Stimulated activated CD4-positive, alpha-beta T cell treated with anti-CD3 and anti-CD28 coated beads, Interleukin-12 subunit alpha, Interleukin-12 subunit beta, amount 100 ng/mL, for 4 hours (primary cell): ENCODE measurements at places on chromosomes 12 and 14.
A peak's percentile ranks its signal among the peaks of the same experiment; 100 is the strongest.

- no peak for DNase-seq
Measured at GRCh38 chr12:54424224-54424623, 5.2 kb upstream of the ITGA5 start.

DNA sequence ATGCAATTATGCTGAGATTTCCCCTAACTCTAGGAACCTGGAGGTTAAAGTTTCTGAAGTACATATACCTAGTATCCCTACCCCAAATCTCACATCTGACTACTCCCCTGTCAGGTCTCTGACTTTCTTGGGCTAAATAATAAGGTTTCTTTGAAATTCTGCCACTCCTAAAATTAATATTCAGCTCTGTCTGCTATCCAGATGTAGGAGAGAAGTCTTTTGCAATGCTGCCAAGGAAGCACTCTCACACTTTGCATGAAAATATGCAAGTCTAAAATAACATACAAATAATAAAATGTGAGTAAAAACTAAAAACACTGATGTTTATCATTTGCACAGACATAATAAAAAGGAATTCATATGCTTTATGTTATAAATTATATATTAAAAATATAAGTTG lies 196.9 kb upstream of the LRFN5 start:
- DNase-seq, result no peak

GRCh38 chr12:132253698-132254480 lies 75.5 kb downstream of the GALNT9 start:
- no peak for DNase-seq

- DNase-seq, result no peak
Measured at GRCh38 chr12:15996254-15996653, 85.1 kb downstream of the DERA start.

DNA sequence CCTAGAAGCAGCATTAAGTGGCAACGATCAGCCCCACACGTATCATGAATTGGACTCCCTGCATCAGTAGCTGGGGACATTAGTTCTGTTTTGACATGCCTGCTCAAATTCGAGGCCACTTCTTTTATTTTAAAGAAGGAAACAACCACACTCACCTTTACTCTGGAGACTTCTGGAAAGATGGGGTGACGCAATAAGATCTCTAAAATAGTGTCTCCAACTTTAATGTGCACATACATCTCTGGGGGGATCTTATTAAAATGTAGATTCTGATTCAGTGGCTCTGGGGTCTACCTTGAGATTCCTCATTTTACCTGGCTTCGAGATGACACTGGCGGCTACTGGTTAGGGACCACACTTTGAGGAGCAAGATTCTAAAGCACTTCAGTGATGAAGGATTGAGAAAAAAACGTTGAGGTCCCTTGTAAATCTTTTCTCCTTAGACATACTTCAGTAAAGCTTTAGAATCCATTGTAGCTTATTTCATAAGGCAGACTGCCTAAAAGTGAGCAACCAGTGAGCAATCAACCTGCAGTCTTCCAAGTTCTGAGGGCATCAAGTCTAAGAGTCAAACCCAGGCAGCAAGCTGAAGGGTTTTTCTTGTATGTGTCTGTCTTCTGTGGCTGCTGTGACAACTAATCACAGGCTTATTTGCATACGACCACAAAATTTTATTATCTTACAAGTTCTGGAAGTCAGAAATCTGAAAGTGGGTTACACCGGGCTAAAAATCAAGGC lies 718.6 kb upstream of the TBX3 start:
- DNase-seq, result no peak

DNA sequence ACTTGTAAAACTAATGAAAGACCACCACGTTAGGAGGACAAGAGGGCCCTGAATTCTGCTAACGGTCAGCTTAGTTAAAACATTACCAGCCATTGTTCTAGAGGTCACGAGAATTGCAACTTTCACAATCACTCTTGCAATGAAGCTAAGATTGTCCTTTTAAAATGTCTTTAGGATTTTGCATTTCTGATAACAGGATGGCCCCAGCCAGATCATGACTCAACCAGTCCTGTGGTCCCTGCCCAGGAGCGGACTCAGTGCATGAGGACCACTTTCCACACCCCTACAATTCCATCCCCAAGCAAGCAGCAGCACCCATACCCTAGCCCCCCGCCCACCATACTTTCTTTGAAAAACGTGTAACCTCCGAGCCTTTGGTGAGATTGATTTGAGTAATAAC lies 28.7 kb downstream of the HSP90AA1 start:
- no peak for DNase-seq

GRCh38 chr12:75599061-75599460 lies 87.7 kb upstream of the KRR1 start:
- DNase-seq, result no peak

DNA sequence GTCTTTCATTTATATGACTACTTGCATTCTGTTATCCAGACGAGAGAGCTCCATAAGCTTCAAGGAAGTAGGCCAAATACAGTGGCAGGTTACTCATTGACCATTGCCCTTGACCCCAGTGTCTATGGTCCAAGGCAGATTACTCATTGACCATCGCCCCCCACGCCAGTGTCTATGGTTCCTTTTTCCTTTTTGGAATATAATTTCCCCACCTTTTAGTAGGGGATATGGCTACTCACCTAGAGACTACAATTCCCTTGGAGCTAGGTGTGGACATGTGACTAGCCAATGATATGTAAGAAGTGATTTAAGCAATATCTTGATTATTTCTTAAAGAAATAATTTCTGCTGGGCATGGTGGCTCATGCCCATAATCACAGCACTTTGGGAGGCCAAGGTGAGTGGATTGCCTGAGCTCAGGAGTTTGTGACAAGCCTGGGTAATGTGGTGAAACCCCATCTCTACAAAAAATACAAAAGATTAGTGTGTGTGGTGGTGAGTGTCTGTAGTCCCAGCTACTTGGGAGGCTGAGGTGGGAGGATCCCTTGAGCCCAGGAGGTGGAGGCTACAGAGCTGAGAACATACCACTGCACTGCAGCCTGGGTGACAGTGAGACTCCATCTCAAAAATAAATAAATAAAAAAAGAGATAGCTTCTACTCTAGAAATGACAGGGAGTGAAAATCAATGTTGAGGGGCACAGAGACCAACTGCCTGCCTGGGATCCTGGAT lies 32.6 kb downstream of the SIX4 start:
- DNase-seq, result no peak

DNA sequence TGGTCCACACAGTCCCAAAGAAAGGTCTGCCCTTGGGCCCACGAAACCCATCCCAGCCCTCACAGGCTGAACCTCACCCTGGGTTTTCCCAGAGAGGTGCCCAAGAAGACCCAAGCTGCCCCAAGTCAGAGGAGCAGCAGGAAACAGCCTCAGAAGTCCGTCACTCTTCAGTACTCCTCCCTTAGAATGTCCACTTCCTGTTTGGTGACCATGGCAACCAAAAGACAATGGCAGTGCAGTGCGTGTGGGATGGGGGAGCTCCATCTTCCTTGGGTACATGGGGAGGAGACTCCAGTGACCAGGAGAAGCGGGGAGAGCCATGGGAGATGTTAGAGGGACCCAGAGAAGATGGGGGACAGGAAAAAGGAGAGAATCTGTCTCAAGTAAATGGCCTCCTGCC lies 11.3 kb downstream of the SELPLG start:
- DNase-seq, result no peak

DNA sequence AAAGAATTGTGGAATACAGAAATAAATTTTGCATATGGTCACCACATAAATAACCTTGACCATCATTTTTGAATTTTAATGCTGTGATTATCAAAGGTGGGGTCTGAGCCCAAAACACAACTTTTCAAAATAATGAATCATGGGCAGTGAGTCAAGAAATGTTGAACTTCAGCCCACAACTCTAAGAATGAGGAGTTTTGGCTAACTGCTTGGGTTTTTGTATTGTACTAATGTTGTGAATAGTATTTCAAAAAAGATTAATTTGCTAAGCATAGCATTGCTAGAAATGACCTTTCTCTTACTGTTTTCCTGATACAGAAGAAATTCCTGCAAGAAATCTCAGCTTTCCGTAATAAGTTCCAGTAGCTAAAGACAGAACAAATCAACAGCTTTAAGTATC lies 24.4 kb upstream of the YARS2 start:
- DNase-seq, result no peak

DNA sequence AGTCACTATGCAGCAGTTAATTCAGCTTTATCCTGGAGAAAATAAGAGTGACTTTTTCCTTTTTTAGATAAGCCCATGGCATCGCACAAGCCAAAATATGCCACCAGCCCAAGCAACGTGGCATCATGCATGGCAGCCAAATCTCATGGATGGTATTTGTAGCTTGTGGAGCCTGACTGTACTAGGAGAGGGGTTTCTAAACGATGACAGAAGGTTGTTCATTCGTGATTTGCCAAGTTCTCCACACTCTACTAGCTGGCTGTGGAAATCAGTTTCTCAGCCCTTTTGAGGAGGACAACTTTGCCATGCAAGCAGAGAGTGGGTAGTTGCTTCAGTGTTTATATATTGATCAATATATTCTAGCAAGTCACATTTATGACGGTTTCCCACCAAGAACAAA lies 41.4 kb upstream of the ATXN2 start:
- no peak for DNase-seq

- DNase-seq, result no peak
Measured at GRCh38 chr14:102396521-102396920, 33.8 kb downstream of the TECPR2 start.

DNA sequence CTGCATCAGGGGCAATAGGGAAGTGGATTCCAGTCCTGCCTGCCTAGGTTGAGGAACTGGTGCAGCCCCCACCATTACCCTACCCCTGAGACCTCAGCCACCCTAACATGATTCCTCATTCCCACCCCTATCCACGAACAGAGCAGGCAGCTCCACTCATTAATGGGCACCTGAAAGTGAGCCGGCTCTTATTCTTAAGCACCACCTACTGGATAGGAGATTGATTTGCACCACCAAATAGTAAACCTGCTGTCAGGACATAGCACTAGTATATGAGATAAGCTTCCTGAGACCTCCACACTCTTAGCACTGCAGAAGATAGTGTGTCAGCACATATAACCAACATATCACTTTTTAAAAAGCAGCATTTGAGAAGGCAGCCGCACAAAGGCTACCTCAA lies 573.2 kb downstream of the SOX5 start:
- no peak for DNase-seq

GRCh38 chr12:1444142-1444516 lies 150.3 kb downstream of the FBXL14 start:
- DNase-seq, result no peak

DNA sequence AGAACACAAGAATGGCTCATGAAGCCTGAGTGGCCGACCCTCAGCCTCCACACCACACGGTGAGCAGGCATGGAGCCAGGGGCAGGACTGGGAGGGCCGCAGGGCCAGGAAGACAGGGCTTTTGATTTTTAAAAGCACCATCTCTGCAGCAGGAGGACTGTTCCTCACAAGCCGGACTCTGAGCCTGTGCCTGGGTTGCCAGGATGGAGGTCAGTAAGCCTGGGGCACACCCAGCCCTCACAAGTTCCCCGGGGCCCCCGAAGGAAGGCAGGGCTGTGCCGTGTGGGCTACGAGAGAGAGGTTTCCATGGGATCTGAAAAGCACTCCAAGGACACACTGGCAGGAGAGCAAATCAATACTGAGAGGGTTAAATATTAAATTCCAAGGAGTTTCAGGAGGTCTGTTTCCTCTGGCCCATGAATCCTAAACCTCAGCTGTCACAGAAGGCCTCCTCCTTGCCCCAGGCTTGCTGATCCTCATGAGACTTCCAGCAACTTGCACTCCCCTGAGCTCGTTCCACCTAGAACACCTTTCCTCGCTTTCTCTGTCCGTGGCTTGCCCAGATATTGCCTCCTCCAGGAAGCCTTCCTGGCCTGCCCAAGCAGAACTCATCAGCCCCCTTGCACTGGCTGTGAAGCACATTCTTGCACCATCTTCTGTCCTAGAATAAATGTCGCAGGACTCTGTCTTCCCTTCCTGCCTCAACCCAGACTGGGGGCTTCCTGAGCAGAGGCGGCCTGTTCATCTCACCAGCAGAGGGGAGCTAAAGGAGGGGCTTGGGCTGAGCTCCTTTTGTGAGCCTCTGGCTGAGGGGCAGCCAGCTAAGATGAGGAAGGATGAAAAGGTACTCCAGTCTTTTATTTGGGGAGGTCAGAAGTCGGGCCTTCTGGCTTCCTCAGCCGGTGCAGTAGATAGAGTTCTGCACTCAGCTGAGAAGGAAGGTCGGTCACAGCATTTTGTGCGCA lies 64.6 kb downstream of the CCDC88C start:
- DNase-seq, result no peak

DNA sequence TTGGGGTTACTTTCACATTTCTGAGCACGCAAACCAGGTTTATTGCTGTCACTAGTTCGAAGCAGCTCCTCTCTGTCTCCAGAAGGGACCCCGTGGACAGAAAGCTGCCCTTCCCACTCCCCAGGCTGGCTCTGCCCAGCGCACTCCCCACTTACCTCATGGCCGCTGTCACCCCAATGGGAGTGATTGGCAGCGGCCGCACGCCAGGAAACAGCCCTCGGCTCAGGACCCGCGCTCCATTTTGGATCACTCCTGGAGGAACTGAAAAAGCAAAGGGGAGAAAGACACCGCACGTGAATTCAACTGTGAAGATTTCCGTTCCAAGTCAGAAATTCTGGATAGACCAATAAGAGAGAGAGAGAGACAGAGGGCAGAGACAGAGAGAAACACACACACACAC lies 236.5 kb downstream of the FOXN3 start:
- DNase-seq, result no peak

DNA sequence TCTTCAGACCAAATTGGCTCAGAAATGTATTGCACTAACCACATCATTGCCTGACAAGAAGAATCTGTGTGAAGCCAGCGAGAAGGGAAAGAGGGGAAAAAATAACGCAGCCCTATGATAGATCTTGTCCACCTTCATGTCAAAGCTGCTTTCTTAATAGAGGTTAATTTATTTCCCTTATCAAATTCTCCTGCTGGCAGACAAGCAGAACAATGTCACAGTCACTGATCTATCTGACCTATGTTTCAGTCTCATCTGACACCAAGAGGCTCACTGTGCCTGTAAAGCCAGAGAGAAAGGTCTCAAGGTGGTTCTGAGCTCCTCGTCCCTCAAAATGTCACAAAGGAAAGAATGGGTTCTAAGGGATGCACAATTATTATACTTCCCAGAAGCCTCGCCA lies 190.2 kb upstream of the NOS1 start:
- no peak for DNase-seq

DNA sequence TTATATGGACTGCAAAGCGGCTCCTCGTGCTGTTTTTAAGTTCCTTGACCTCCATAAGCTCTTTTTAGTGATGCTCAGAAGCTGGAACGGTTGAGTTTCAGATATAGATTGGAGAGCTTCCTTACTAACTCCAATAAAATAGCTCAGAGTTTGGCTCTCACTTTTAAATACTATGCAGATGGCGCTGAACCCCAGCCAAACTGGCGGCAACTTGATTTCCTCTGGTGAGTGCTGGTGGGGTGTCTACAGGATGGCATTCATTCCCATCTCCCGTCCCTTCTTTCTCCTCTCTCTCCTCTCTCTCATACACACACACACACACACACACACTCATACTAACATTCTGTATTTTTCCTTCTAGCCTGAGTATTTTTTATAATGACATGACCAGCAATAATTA lies 346.3 kb downstream of the ETNK1 start:
- DNase-seq, result no peak

- DNase-seq, result peak; percentile 11
Measured at GRCh38 chr12:104083769-104084475, 19.6 kb downstream of the HCFC2 start.
